ENCODE measurements at places on chromosomes 16 and 17.

- no peak for DNase-seq
These were observed 79.0 kb downstream of the PITPNC1 start for GRCh38 chr17:67456103-67456502.

DNA sequence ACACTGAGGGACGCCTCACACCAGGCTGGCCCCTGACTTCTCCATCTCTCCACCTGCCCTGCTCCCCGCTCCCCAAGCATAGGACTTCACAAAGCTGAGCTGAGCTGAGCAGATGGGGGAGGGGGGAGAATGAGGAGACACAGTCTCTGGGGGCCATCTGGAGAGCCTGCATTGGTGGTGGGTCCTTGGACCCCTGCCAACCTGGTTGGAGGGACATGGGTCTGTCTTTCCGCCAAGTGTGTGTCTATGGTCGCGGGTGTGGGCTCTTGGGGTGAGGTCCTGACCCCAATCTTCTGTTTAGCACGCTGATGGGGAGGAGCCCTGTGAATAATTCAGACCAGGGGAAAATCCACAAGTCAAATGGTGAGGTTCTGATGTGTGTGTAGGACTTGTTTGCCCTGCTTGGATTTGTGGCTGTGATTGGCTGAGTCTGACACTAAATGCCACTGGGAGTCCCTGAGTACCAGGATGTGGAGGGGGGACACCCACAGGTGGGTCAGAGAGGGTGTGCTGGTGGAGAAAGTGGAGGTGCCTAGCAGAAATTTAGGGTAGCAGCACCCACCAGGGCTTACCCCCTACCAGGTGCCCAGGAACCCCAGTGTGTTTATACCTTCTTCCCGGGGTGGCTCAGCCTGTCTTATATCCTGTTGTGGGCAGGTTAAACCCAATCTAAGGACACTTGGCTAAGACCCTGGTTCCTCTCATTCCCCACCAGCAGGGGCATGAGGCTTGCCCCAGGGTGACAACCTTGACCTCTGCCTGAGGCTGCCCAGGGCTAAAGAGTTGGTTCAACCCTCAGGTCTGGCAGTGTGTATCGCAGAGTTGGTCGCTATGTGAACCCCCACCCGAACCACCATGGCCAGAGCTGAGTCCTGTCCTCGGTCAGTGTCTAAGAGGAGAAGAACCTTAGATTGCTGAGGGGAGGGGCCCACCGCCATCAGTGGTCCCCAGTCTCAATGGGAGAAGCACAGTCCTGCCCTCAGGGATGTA is 2.1 kb downstream of the FMNL1 start:
- DNase-seq, result peak; percentile 56

GRCh38 chr17:50218771-50219315 is 17.4 kb upstream of the COL1A1 start:
- no peak for DNase-seq

DNA sequence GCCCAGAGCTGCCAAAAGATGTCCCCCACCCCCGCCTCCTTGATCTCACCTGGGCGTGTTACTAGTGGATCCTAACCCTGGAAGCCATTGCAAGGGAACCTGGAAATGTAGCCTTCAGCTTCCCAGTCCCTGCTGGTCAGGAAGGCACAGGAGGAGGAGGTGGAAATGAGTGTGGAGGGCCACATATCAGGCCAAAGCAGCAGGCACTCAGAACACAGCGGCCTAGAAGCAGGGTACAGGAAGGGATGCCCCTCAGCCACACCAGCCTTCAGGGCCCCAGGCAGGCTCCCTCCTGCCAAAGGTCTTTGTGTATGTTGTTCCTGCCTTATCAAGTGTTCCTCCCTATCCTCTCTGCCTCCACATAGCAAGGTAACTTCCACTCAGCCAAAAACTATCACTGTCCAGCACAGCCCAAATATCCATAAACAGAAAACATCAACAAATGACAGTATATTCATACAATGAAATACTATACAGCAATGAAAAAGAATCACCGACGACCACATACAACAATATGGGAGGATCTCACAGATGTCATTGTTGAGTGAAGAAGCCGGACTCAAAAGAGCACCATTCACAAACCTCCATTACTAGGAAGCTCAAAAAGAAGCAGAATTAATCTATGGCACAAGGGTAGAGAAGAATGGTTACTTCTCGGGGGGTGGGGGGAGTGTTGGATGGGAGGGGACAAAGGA is 28.2 kb upstream of the TNFRSF13B start:
- DNase-seq, result no peak

DNA sequence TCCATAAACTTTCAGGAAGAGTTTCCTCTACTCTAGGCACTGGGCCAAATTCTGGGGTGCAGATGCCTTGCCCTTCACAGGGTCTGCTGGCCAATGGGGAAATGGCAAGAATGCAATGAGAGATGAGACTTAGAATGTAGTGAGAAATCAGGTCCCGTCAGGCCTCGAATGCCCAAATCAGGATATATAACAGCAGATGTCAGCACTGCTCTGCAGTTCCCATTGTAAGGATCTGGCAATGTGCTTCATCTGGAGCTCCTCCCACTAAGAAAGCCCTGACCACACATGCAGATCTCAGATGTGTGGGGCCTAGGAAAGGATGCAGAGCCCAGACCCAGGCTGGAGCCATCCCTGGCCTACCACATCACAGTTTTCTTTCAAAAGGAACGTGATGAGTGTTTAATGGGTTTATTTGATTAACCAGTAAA is 13.9 kb upstream of the LPCAT2 start:
- peak; percentile 30 for DNase-seq

- DNase-seq, result peak; percentile 66
These were observed 1.7 kb downstream of the CMTM3 start for GRCh38 chr16:66605979-66606751.

GRCh38 chr16:3589991-3590701 is 12.9 kb upstream of the NLRC3 start:
- DNase-seq, result no peak

- peak; percentile 90 for DNase-seq
These were observed 1.1 kb upstream of the MLLT6 start for GRCh38 chr17:38703742-38704605.

GRCh38 chr17:33838281-33838680 is 416.8 kb upstream of the CCL2 start:
- no peak for DNase-seq

DNA sequence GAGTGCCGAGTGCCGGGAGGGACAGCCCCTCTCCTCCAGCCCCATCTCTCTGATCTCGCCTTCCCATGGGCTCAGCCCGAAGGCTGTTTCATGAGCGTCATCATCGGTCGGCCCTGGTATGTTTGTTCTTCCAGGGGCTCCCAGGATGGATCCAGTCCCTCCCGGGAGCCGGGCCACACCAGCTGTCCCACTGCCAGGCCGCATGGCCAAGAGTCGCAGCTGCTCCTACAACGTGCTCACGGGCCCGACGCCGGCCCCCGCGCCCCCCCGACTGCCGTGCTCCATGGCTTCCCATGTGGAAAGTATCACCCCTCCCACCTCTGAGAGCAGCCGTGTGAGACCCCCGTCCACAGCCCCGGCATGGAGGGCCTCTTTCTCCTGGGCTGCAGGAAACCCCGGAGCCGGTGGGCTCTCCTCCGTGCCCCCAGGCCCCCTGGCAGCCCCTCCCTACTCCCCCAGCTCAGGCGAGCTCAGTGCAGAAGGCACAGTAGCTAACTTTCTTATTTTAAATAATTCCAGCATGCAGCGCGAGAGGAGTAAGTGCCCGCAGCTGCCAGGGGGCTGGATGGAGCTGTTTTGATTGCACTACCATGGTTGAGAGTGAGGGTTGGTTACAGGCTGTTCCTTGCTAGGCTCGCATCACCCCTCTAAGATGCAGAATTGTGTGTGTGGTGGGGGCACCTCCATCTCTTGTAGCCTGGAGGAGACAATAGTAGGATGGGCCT is 26.6 kb upstream of the GSE1 start:
- DNase-seq, result peak; percentile 81

GRCh38 chr16:53081686-53082407 is 27.1 kb downstream of the CHD9 start:
- no peak for DNase-seq

- DNase-seq, result no peak
These were observed 191.9 kb upstream of the ANKFN1 start for GRCh38 chr17:55961386-55961785.

GRCh38 chr16:78142788-78143187 is 43.3 kb downstream of the WWOX start:
- DNase-seq, result no peak

DNA sequence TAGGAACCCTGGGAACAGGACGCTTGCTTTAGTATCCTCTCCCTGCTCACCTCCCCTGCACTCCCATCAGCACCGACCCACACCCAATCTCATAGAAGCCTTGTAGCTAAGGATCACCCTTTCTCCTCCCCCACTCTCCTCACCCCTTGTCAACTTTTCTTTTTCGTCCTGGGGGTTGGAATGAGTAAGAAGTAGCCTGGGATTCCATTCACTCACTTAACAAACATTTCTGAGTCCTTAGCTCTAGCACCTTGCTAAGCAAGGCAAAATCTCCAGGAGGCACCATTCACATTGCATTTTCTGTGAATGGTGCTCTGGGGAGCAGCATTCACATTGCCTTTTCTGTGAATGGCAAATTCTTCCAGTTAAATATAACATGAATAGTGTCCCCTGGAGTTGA is 1.1 kb upstream of the PGAP3 start:
- DNase-seq, result no peak

DNA sequence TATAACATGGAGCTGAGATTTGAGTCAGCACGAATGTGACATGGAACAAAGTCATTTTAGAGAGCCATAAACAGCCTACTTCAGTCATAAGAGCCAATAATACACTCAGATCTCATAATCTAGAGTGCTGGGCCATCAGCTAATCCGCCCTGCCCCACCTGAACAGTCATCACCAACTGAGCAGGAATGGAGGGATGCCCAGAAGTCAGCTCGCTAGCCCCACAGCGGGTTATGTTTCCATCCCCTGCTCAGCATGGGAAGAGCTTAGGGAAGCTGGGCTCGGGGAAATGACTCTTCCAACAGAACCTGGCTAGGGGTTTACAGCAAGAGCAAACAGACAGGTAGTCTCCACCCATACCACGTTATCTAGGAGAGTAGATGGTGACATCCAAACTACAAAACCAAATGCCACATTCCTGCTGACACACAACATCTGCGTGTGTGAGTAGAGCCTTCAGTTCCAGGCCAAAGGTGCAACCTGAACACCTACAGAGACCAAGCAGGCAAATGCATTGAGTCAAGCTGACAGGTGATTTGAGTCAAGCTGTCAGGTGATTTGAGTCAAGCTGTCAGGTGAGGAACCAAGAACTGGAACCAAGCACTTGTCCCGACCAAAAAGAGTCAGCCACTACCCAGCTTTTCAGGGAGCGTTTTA is 2.0 kb downstream of the TMEM11 start:
- peak; percentile 51 for DNase-seq

DNA sequence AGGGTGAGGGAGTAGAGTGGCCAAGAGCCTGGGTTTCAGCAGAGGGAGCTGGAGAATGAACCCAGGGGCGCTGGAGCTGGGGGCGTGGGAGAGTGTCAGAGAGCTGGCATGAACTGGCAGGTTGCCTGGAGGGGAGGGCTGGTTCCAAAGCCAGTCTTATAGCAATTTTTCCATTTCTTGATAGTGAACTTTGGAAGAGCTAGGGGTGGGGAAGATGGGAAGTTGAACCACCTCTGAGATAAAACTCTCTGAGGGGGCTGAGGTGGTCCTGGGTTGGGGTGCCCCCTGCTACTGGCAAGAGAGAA is 36.9 kb downstream of the ADGRG5 start:
- DNase-seq, result no peak

DNA sequence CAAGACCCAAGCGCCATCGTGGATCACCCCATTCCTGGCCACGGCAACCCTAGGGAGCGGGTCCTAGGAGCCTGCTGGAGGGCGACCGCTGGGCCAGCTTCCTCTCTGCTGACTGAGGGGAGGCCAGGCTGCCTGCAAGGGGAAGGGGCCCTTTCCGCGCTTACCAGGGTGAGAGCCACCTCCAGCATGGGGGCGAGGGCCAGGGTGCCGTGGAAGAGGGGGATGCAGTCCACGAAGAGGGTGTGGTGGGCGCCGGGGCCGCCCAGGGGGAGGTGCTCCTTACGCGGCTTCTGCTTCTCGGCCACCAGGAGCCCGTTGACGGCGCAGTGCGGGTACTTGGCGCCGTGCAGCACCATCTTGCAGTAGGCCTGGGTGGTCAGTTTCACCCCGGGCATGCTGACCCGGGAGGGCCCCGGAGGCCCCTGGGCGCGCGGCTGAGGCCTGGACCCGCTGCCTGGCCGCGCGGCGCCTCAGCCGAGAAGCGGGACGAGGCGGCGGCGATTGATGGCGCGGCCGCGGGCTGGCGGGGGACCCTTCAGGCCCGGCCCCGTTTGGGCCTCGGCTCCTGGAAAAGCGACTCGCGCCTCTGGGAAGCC is 345 bp downstream of the EMC8 start:
- no peak for DNase-seq

GRCh38 chr17:81858170-81858966 is 2.0 kb downstream of the P4HB start:
- DNase-seq, result no peak

DNA sequence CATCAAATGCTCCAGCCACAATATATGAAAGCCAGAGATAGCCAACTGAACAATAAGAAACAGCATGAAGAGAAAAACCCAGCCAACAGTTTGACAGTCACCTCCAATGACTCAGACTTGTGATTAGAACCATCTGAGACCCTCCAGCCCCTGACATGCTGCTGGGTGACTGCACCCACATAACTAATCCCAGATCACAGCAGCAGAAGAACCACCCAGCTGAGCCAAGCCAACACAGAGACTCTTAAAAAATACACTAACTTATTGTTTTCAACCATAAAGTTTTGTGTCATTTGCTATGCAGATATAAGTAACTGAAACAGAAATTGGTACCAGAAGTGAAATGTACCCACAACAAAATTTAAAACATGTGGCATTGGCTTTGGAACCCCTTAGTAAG is 314.3 kb upstream of the DYNLRB2 start:
- no peak for DNase-seq

GRCh38 chr17:1237471-1237870 is 32.8 kb upstream of the BHLHA9 start:
- no peak for DNase-seq

- DNase-seq, result no peak
These were observed 15.5 kb downstream of the HIC1 start for GRCh38 chr17:2070241-2071023.

DNA sequence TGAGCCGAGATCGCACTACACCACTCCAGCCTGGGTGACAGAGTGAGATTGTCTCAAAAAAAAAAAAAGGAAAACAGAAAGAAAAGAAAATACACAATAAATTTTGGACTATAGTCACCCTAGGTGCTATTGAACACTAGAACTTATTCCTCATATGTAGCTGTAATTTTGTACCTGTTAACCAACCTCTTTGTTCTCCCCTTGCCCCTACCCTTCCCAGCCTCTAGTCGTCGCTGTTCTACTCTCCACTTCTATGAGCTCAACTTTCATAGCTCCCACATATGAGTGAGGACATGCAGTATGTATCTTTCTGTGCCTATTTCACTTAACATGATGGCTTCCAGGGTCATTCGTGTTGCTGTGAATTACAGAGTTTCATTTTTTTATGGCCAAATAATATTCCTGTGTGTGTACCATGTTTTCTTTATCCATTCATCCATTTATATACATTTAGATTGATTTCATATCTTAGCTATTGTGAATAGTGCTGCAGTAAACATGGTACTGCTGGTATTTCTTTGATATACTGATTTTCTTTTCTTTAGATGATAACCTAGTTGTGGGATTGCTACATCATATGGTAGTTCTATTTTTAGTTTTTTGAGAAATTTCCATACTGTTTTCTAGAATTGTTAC is 28.3 kb downstream of the VPS35L start:
- peak; percentile 41 for DNase-seq

- no peak for DNase-seq
These were observed 27.9 kb upstream of the CPHXL start for GRCh38 chr16:75754141-75754540.

- no peak for DNase-seq
These were observed 710 bp downstream of the TRAPPC1 start for GRCh38 chr17:7930841-7931631.

- DNase-seq, result no peak
These were observed 5.6 kb downstream of the GLG1 start for GRCh38 chr16:74601126-74601871.

All from NCI-H524 (cell line).